ENCODE measurements at places on chromosomes 4 and X. TPM values are rescaled to one million over a fixed set of nuclear protein-coding genes. Genes with fewer than 3 reads are reported as not detected.

- DNase-seq, result no peak
Measured at GRCh38 chr4:154503598-154503997, 12.0 kb upstream of the DCHS2 start.

DNA sequence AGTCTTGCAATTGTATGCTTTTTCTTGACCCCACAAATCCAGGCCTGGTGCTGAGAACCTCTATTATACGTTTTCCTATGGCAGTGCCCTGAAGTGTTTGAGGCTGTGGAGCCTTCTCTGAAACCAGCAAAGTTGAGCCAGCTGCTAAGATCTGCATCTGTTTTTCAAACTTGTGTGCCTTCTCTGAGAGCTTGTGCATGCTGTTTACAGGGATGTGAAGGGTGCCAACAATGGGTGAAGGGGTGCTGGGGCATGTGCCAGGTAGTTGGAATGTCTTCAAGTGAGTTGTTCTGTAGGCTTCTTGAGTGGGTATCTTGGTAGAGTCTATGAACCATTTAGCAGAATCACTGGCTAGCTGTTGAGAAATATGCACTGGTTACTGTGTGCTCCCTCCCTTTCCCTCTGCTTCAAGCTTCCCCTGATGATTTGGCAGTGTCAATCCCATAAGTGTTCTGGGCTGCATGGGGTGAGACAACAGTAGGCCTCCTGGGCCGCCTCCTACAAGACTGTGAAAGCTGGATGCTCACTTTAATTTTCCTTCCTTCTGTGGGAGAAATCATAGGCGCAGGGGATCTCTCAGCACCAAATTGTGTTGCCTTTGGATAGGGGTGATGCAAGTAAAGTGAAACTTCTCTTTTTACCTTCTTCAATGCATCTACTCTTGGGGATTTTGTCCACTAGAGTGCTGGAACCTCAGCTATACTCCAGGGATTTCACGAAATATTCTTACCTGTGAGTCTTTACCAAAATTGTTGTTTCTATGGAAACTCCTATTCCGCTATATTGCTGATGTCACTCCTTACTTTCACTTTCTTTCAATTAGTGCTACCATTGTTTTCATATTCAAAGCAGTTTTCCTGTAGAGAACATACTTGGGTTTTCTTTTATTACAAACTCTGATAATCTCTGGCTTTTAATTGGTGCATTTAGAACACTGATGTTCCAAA, 30.0 kb downstream of the ITM2A start:
- DNase-seq, result no peak

- no peak for DNase-seq
Measured at GRCh38 chr4:87275311-87275710, 47.4 kb downstream of the HSD17B13 start.

- DNase-seq, result no peak
Measured at GRCh38 chrX:153549231-153549630, 31.8 kb downstream of the ATP2B3 start.

- no peak for DNase-seq
Measured at GRCh38 chr4:98890702-98891455, 38.1 kb downstream of the EIF4E start.

DNA sequence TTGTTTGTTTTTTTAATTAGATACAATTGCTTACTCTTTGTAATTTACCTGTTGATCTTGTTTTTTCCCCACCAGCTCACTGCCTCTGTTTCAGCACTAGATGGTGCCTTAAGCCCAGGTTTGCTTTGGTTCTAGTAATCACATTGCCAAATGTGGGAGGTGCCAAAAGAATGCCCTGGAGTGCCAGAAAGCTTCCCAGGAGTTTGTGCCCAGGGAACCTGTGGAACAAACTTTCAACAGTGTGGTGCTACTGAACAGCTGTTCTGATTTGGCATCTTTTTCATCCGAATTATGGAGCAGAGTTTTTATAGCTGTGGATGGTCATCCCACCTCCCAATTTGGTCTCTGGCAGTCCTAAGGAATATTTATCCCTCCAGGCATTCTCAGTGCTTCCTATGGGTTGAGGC, 1000.7 kb downstream of the STIM2 start:
- no peak for DNase-seq

The NPFFR2 gene
- not detected for total RNA-seq

- no peak for DNase-seq
Measured at GRCh38 chr4:118821590-118822293, 14.2 kb downstream of the SEC24D start.

- no peak for DNase-seq
Measured at GRCh38 chrX:47749185-47749967, 87.3 kb upstream of the ZNF81 start.

- DNase-seq, result no peak
Measured at GRCh38 chrX:39688576-39689375, 409.0 kb downstream of the BCOR start.

DNA sequence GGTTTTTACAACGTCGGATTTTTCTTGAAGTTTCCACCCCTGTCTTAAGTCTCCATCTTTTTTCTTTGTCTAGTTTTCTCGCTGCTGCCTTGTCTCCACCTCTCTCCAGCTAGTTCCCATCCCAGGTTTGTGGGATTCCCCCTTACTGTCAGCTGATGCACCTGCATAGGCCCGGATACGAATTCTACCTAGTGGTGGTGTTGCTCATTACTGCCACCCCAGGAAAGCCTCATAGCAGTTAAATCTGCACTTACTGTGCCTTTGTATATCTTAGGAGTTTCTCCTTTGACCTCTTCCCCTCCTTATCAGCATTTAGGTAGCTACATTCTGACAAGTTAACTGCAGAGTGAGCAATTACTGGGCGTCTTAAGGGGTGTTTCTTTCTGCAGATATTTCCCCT, 1693.1 kb upstream of the TENM3 start:
- no peak for DNase-seq

The RPS6KA6 gene
- total RNA-seq, result 2.9 TPM

The SLC2A9 gene
- total RNA-seq, result 18.7 TPM
